Hematopoietic multipotent progenitor cell treated with erythropoietin and hydrocortisone succinate and interleukin-3 and kit ligand, for 15 days (in vitro differentiated cells): ENCODE measurements at places on chromosomes 12 and 14.

- DNase-seq: no peak
Measured at GRCh38 chr12:40525054-40525453, 167.2 kb upstream of the CNTN1 start.

- DNase-seq: no peak
Measured at GRCh38 chr14:104734991-104735779, 11.2 kb downstream of the ADSS1 start.

DNA sequence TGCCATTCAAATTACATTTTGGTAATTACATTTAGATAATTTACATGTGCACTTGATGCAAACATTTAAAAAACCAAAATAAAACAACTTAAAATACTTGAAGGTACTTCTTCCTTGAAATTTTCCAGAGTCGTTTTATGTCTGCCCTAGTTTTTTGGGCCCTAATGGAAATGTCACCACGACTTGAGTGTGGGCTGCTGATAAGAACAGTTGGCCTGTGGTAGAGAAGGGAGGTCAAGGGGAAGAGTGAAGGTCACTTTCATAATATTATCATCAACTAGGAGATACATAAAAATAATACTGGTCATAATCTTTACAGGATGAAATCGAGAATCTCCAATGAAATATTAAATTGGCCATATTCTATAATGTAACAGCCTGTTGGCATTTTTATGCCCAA lies 23.1 kb downstream of the ZDHHC17 start:
- DNase-seq: peak; percentile 27

DNA sequence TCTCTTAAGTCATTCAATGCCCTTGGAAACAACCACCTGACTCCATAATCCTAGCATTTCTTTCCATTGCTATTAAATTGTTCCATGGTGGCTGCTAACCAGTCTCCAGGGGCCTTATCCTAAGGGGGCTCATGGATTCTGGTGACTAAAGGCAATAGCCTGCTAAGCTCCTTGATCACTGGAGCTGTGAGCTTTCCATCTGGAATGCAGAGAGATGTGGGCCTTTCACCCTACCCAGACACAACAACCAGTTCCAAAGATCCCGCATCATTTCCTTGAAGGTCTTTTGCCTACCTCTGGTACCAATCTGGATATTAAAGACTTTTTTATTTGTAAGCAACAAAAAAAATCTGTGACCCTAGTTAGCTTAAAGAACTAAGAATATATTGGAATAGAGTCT lies 32.9 kb downstream of the NDUFA12 start:
- no peak for DNase-seq

GRCh38 chr12:121717041-121717699 lies 4.6 kb downstream of the TMEM120B start:
- DNase-seq: no peak

DNA sequence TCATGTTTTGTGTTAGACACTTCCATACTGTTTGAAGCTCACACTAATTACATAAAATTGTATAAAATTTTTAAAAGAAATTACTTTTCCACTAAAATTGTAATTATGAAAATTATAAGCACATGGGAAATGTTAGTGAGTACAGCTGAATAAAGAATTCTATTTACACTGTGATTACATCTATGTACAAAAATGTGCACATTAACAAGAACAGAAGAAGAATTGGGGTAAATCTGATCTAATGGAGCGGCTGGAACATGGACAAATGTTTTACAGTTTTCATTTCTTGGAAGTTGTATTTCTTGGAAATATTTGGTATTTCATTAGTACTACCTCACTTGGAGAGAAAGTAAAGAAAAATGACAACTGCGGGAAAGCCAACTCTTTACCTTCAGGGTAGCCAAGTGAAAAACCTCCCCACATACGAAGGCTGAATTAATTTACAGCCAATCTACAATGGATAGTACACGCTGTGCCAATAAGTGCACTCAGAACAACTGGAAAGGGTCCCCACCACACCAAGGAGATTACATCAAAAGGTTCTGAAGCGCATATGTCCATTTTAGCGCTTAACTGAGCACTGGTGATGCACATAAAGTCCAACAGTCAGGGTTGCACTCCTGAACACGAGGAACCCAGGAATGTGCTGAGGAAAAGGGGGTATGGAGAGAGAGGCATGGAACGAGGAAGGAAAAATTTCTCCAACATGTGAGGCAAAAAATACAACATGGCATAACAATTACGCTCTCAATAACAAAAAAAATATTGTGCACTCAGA lies 17.5 kb downstream of the MED13L start:
- DNase-seq: no peak

DNA sequence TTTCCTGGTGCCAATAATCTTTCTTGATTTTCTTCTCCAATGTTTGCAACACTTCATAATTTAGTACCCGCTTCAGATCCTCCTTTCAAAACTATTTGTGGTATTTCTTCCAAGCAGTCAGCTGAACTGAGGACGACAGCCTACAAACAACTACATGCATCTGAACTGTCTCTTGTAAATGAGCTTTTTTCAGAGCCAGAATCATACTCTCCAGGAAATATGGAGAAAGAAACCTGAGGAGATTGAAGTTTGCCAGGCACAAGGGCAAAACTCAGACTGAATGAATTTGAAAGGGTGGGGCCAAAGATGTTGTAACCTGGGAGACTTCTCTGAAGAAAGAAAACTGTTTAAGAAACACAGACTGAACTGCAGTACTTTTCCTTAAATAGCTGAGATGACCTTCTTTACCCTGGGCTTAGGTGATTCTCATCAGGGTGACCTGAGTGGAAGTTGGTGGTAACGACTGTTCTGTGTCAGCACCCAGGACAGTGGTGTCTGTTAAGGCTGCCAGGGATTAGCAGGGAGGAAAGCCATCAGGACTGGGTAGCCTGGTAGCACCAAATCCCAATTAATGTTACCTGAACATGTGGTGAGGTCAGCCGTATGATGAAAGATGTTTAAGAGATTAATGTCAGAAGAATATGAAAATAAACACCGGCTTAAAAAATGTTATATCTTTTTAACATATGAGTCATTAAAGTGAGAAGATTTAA lies 95.0 kb downstream of the TGFB3 start:
- no peak for DNase-seq

- DNase-seq: no peak
Measured at GRCh38 chr12:106211973-106212372, 35.8 kb downstream of the CKAP4 start.

DNA sequence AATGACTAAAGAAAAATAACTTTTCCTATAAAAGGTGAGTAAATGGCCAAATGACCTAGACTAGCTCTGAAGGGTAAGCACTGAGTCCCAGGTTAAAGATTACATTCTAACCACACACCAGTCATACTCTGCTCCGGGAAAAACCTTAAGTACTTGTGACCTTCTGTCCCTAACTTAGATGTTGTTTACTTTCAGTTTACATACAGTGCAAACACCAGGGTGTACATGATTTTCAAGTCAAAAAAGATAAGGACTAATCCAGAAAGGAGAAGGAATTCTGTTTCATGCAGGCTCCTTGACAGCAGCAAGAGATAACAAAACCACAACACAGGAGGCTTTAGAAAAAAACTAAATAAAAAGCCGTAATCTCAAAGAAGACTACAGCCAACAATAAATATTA lies 174.2 kb downstream of the PPM1H start:
- DNase-seq: no peak

DNA sequence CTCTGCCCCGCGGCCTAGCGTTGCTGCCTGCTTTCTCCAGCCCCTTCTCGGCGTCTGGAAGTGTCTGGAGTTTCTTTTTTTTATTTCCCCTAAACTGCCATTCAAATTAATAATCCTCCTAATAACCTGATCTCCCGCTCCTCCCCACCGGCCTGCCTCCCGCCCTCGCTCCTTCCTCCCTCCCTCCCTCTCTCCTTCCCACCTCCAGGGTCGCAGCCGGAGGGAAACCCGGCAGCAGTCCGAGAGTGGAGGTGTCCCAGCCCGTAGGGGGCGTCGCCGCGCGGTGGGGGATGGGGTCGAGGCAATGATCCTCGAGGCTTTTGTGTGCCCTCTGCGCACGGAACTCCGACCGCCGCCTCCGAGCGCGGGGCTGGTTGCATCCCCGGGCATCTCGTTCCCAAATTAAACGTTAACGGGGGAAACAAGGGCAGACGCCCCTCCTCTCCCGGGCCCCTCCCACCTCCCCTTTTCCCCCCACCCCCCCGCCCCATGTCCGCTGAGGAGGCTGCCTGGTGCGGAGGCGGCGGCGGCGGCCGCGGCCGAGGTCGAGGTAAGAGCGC lies 1.0 kb upstream of the SOCS2 start:
- peak; percentile 68 for DNase-seq

GRCh38 chr14:70000601-70001000 lies 121.4 kb downstream of the SMOC1 start:
- DNase-seq: no peak

- DNase-seq: no peak
Measured at GRCh38 chr14:101948666-101949216, 15.6 kb upstream of the DYNC1H1 start.

- DNase-seq: no peak
Measured at GRCh38 chr14:49984424-49984823, 91.5 kb downstream of the ARF6 start.

- DNase-seq: peak; percentile 83
Measured at GRCh38 chr14:105314287-105315200, at the start of gene PACS2. PACS2 (plus strand) TSS chr14:105314748; CDS start chr14:105314919, 171 bp downstream.
